ENCODE measurements at places on chromosomes 5 and 9.

- DNase-seq: no peak
Observed at GRCh38 chr5:175822225-175822624, 49.2 kb upstream of the CPLX2 start.

GRCh38 chr9:70046274-70047070 lies 2.8 kb downstream of the MAMDC2 start:
- peak; percentile 53 for DNase-seq

DNA sequence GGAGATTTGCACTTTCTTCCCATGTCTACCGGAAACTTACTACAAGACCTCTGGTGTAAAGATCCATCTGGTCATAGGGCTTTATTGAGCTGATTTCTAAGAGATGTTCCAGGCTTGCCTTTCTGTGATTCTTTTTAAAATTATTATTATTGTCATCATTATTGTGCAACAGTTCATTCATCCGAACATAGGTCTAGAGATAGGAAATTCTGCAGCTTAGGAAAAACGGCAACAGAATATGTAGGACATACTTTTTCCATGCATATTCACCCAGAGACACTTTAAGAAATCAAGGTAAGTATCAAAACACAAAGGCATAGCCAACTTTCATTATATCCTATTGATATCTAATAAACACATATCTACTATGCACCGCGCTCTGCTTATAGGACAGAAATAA lies 378.2 kb upstream of the KLF4 start:
- DNase-seq: no peak

GRCh38 chr9:101028346-101029314 lies at the start of gene PLPPR1:
TSS of gene PLPPR1 (plus strand) at chr9:101028727.
- DNase-seq: peak; percentile 94

DNA sequence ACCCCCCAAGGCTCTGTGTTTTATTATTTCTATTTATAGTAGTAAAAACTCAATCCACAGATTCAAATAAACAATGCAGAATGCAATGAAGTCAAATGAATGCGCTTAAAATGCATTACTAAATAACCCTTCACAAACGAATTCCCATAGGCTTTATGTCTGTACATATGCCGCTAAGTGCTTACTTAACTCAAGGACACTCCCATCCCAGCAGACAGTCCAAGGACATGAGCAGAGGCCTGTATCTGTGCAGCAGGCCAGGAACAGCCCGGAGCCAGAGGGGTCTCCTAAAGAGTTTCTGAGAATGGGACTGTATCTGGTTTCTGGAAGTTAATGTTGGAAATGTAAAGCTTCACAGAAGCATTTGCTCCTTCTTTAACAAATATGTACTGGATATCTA lies 59.8 kb downstream of the MARCHF11 start:
- no peak for DNase-seq

- DNase-seq: no peak
Observed at GRCh38 chr5:138468966-138469539, 3.8 kb downstream of the EGR1 start.

- no peak for DNase-seq
Observed at GRCh38 chr5:35233601-35234000, 3.3 kb upstream of the PRLR start.

DNA sequence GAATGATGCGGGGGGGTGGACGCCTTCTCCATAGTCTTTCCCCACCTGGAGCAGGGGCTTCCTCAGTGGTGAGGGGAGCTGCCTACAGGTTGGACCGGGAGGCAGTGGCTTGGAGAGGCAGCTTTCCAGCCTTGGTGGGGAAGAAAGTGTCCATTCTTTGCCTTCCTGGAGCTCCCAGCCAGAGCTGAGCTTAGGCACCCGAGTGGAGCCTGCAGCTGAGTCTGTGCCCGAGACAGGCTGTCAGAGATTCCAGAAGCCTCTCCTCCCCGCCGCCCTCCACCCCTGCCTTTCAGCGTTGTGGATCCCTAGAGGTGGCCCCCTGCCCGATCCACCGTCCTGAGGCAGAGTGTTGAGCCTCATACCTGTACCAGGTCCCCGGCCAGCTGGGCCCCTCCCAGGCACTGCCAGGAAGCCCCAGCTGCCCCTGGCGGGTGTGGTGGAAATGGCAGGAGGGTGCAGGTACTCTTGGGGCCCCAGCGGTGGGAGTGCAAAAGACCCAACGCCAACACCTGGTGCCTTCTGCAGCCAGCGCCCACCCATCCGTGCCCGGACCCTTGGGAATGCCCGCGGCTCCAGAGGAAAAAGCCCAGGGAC lies 112.0 kb downstream of the RXRA start:
- DNase-seq: peak; percentile 17

DNA sequence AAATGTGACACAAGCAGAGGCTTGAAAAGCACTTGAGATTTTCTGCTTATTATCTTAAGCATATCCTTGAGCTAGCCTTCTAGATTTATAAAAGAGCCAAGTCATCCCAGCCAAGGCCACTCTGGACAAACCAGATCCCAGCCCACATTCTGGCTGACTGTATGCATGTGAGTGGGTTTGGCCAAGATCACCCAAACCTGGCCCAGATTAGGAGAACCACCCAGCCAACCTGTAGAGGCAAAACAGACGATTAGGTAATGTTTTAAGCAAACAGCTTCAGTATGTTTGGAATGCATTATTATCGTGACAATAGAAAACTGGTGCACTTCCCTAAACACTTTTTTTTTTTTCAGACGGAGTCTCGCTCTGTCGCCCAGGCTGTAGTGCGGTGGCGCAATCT lies 151.9 kb downstream of the SPATA31D1 start:
- DNase-seq: no peak

DNA sequence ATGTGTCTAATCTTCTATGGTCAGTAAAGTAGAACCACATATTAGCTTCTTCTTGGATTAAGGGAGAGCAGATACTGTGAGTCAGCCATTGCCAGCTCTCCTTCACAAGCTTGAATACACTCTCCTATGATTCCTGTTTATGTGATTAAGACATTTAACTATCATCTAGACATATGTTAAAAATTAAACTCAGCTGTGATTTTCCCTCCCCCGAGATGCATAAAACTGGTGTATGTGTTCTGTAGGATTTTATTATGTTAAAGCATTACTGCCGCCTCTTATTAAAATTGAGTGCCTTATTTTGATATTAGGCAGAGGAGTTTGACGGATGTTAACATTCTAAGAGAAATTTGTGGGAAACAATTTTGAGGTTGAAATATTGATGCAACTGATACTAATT lies 114.6 kb downstream of the ACTBL2 start:
- no peak for DNase-seq

- peak; percentile 63 for DNase-seq
Observed at GRCh38 chr5:113612060-113612496, 98.6 kb downstream of the YTHDC2 start.

- DNase-seq: peak; percentile 53
Observed at GRCh38 chr5:156446526-156446925, 119.6 kb downstream of the SGCD start.

All from NCI-H69 (cell line).